ENCODE measurements at places on chromosomes 13 and 19.

DNA sequence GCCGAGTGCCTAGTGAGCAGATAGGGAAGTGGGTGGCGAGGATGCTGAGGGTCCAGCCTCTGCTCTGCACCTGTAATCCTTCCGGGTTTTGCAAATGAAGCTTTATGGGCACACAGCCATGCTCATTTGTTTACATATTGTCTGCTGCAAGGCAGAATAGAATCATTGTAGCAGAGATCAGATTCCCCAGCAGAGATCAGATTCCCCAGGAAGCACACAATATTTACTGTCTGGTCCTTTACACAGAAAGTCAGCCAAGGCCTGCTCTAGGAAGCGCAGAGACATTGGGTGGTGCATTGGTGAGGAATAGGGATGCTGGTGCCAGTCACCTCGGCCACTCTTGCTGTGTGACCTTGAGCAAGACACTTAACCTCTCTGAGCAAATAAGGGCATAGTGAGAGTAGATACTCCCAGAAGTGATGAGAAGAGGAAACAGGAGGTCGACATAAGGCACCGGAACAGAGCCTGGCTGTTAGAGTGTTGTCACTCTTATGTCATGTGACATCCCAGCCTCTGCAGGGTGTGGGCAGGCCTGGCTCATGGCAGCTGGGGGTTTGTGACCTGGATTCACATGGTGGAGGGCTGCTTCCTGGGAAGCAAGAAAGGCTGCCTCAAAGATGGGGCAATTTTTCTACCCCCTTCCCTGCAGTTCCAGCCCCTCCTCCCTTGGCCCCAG, 25.6 kb downstream of the CARM1 start:
- no peak for DNase-seq

DNA sequence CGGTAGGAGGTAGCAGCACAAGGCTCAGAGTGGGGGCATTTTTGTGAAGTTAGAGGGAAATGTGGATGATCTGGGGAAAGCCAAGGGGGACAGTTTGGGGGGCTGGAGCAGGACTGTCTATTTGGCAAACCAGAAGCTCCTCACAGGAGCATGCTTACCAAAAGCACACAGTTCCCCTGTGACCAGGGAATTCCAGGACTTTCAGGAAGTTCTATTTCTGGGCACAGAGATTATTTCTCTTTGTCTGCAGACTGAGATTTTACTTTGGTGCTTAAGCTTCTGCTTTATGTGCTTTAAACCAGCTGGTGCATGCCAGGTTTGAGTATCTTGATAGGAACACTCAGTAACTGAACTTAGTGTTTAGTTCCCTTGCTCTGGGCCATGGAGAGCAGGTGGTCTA, 525.3 kb downstream of the DIAPH3 start:
- DNase-seq: no peak

DNA sequence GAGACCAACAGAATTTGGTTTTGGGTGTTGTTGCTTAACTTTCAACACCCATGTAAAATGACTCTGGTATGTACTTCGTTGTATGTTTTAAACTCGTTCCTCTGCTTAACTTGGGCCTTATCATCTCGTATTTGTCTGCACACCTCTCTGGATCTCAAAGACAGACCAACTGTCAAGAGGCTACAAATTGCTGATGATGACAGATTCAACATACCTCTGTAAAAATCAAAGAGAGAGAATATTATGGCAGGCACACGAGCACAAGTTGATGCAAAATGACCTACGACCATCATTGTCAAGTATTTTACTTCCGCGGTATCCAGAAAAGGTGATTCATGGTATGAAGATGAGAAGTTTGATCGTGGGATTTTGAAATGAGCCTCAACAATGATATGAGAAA, 132.1 kb upstream of the ARGLU1 start:
- no peak for DNase-seq

- no peak for DNase-seq
Observed at GRCh38 chr13:106996867-106997618, 429.1 kb upstream of the ARGLU1 start.

All from retina (tissue), 1 donor.